ENCODE measurements at places on chromosomes 2 and 18.

DNA sequence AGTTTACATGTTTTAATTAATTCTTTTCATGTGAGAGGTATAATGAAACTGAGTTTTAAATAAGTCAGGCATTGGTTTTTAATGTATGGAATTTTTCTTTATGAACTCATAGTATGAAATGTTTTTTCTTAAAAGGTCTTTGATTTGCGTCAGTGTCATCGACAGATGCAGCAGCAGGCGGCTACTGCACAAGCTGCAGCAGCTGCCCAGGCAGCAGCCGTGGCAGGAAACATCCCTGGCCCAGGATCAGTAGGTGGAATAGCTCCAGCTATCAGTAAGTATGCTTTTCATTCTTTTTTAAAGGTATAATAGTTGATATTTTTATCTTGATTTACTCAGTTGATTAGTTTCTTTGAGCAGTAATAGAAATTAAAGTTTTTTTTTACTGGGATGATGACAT, 46.5 kb downstream of the SMAD4 start:
- DNase-seq, result no peak

DNA sequence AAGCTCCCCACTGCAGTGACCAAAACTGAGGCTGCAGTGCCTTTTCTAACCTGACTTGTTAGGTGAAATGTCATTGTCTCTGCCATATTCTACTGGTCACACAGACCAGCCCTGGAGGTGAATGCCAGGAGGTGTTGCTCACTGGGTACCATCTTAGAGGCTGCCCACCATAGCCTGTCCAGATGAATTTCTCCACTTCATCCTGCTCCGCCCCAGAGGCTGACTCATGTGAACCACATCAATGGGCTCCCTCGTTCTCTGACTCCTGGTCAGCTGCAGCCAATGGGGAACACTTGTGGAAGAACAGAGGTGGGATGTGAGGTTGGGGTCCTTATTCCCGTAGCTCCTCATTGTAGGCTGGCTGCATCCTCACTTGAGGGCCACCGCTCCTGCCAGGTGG, 3.4 kb upstream of the NARS1 start:
- no peak for DNase-seq

DNA sequence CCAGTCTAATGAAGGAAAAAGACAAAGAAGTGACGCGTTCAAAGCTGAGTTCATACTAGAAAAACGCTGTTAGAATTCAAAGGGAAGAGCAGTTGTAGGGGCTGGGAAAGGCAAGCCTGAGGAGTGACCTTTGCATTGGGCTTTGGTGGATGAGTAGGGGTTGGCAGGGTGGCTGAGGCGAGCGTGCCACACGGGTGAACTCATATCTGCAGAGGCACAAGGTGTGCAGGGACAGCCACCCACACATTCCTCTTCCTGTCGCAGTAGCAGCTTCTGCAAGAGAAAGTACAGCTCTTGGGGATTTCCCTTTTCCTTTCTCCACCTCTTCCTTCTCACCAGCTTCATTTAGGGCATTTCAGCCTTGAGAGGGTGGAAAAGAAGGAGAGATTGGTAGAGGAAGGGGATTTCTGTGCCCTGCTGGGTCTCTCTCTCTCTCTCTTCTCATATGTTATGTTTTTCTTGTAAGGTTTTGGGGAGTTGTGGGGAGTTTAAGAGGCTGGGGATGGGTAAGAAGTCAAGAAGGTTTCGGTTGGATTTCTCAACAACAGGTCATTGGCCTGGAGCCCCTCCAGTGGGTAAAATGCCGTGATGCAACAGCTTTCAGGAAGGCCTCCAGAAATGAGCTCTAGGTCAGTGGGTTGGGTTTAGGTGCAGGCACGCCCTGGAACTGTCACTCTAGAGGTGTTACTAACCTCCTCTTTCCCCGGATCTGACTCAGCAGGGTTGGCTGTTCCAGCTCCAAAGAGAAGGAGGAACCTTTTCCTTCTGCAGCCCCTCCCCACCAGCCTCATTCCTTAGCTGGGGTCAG, 40.1 kb downstream of the ODC1 start:
- no peak for DNase-seq

- no peak for DNase-seq
These were observed 300.5 kb downstream of the CCDC74A start for GRCh38 chr2:131828164-131828561.

GRCh38 chr2:96142217-96143113, 2.8 kb downstream of the DUSP2 start:
- DNase-seq, result no peak

DNA sequence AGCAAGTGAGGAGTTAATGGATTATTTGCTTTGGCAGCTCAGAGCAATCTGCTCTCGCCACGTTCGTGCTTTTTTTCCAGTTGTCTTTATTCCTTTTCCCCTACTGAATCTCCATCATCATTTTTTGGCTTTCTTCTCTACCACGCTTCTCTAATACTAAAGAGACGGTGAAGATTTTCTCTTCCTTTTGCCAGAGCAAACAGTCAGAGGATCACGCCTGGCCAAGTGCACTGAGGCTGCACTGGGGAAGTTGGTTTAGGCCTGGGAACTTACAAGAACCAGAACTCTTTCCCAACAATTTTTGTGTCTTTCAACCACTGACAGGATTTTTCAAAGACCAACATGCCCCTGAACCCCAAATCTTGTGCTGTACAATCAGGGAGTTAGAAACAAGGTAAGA, 172.3 kb downstream of the PID1 start:
- no peak for DNase-seq

DNA sequence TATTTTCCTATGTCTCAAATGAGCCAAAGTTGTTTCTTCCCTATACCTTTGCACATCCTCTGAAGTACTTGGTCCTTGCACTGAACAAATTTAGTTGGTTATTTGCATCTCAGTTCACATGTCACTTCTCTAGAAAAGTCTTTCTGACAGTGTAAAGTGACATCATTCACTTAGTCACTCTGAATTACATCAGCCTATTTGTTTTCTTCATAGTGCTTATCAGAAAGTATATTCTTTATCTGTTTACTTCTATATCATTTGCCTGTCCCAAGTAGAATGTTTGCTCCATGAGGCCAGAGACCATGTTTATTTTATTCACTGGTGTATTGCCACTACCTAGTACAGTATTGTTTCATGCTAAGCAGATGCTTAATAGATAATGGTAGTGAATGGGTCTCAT, 173.7 kb downstream of the HNMT start:
- DNase-seq, result no peak

- no peak for DNase-seq
These were observed 236.8 kb upstream of the FAM98A start for GRCh38 chr2:33835911-33836310.

GRCh38 chr2:41949091-41949882, 98.5 kb upstream of the PKDCC start:
- no peak for DNase-seq

DNA sequence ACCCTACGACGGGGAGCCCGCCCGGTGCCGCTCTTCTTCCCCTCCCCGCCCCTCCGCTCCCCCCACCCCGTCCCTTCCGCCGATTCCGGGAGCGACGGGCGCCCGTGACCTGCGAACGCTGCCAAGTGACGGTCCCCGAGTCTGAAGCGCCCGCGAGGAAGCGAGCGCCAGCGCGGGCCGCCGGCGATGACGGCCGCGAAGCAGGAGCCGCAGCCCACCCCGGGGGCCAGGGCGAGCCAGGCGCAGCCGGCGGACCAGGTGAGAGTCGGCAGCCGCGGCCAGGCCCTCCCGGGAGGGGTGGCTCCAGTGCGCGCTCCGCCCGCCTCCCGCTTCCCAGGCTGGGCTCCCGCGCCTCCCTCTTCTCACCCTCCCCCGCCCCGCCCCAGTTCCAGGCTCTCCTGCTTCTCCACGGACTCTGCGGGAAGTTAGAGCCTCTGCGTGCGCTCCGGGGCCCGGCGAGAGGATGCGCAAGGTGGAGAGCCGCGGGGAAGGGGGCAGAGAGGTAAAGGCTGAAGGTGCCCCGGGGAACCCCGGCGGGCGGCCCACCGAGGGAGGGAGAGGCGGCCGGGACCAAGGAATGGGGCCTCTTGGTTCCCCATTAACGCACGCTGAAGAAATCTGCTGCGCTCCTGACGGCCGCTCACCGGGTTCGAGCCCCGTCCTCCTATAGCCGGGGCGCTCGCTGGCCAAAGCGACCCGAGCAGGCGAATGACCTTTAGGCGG, 719.5 kb downstream of the DPP10 start:
- peak; percentile 24 for DNase-seq

GRCh38 chr2:222663479-222663878, 7.6 kb upstream of the FARSB start:
- no peak for DNase-seq

Data from neural crest cell (in vitro differentiated cells).